ENCODE measurements at places on chromosomes 4 and X. TPM values are rescaled to one million over a fixed set of nuclear protein-coding genes. Genes with fewer than 3 reads are reported as not detected.
A peak's percentile ranks its signal among the peaks of the same experiment; 100 is the strongest.

Gene CT45A5
- polyA plus RNA-seq, result not detected

Gene PAGE3
- polyA plus RNA-seq, result not detected

Gene TMPRSS11E
- not detected for polyA plus RNA-seq

Gene SPP1
- 4.4 TPM for polyA plus RNA-seq

Gene STK32B
- 4.9 TPM for polyA plus RNA-seq

Gene FAM241A
- 6.1 TPM for polyA plus RNA-seq

Gene ARHGEF6
- 3.6 TPM for polyA plus RNA-seq

DNA sequence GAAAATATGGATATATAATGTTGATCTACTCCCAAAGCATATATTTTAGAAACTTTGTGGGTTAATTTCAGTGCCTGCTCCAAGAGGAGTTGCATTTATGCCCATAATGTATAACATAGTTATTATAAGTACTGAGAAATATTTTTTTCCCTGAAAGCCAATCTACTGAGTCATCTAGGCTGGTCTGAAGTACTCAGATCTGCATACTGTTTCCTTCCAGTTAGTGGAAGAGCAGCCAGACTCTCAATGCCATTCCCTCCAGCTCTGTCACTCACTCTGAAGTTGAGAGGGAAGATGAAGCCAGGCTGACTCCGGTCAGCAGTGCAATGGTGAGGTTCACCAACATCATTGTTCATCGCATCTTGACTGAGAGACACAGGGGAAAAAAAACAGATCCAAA is 505.1 kb downstream of the PPARGC1A start:
- DNase-seq, result no peak
- H3K27ac ChIP-seq, result no peak overlapping the region
- H3K36me3 ChIP-seq, result no peaks in the 10 kb centered on the region
- no peaks in the 10 kb centered on the region for H3K27me3 ChIP-seq
- H3K4me3 ChIP-seq, result no peak overlapping the region
- H3K4me1 ChIP-seq, result no peaks in the 10 kb centered on the region

DNA sequence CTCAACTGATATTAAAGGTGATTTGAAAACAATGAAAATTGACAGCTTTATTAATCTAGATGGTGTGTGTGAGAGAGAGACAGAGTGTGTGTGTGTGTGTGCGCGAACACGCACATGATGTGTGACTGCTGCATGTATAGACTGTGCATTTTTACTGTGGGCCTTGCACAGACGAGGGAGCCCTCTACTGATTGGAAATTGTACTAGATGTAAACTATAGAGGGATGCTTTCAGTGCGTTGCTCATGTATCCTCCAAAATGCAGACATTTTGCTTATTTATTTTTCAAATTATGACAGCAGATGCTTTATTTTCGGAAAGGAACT is 168.4 kb upstream of the GK2 start:
- DNase-seq, result peak; percentile 58
- no peak overlapping the region for H3K4me3 ChIP-seq
- H3K36me3 ChIP-seq, result no peaks in the 10 kb centered on the region
- no peaks in the 10 kb centered on the region for H3K4me1 ChIP-seq
- H3K27me3 ChIP-seq, result no peaks in the 10 kb centered on the region
- no peak overlapping the region for H3K27ac ChIP-seq

DNA sequence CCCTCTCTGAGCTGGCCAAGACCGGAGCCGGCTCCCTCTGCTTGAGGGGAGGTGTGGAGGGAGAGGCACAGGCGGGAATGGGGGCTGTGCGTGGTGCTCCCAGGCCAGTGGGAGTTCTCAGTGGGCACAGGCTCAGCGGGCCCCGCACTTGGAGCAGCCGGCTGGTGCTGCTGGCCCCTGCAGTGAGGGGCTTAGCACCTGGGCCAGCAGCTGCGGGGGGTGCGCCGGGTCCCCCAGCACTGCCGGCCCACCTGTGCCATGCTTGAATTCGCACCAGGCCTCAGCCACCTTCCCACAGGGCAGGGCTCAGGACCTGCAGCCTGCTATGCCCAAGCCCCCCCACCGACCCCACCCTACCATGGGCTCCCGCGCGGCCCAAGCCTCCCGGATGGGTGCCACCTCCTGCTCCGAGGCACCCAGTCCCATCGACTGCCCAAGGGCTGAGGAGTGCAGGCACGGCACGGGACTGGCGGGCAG is 602.5 kb downstream of the KCTD8 start:
- DNase-seq, result no peak
- no peaks in the 10 kb centered on the region for H3K4me1 ChIP-seq
- H3K27me3 ChIP-seq, result no peaks in the 10 kb centered on the region
- H3K4me3 ChIP-seq, result no peak overlapping the region
- H3K27ac ChIP-seq, result no peak overlapping the region

- peak overlapping the region; percentile 99 for H3K27ac ChIP-seq
- peak overlapping the region; percentile 95 for H3K4me3 ChIP-seq
- no peaks in the 10 kb centered on the region for H3K36me3 ChIP-seq
- H3K4me1 ChIP-seq, result peaks cover 5% of the 10 kb centered on the region
- peak; percentile 59 for DNase-seq
Observed at GRCh38 chrX:44871931-44872820, 812 bp upstream of the KDM6A start.

- no peak overlapping the region for H3K4me3 ChIP-seq
- DNase-seq, result no peak
- H3K27me3 ChIP-seq, result no peaks in the 10 kb centered on the region
- H3K4me1 ChIP-seq, result no peaks in the 10 kb centered on the region
- no peak overlapping the region for H3K27ac ChIP-seq
Observed at GRCh38 chrX:137387646-137388045, 178.3 kb upstream of the ZIC3 start.

- no peak for DNase-seq
- no peaks in the 10 kb centered on the region for H3K36me3 ChIP-seq
- H3K27ac ChIP-seq, result no peak overlapping the region
- H3K4me1 ChIP-seq, result no peaks in the 10 kb centered on the region
Observed at GRCh38 chr4:38058151-38058550, 98.0 kb downstream of the PTTG2 start.

- no peaks in the 10 kb centered on the region for H3K36me3 ChIP-seq
- H3K27ac ChIP-seq, result no peak overlapping the region
- no peak for DNase-seq
- no peaks in the 10 kb centered on the region for H3K27me3 ChIP-seq
- H3K4me3 ChIP-seq, result no peak overlapping the region
Observed at GRCh38 chr4:182866746-182867145, 50.4 kb downstream of the DCTD start.

- H3K36me3 ChIP-seq, result no peaks in the 10 kb centered on the region
- DNase-seq, result peak; percentile 90
- H3K27me3 ChIP-seq, result no peaks in the 10 kb centered on the region
- H3K27ac ChIP-seq, result peak overlapping the region; percentile 37
- H3K4me3 ChIP-seq, result 0 out of 2 replicates have a peak overlapping the region, but pooled peaks have one; percentile 20
Observed at GRCh38 chr4:143381189-143382118, 44.8 kb downstream of the GAB1 start.

DNA sequence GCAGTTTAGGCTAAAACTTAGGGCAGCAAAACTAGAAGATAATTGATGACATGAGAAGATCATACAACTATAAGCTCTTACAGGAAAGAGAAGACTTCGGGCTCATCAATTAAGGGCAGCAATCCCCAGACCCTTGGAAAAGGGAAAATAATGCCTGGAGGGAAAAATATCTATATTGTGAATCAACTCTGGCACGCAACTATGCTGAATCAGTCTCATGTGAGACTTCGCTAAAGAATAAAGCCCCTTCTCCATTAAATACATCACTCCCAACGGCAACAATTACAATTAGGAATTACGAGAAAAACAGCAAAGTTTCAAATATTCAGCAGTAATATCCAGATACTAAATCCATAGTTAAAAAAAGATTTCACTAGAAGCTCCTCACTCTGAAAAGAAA is 2016.8 kb upstream of the IGFBP7 start:
- H3K4me1 ChIP-seq, result no peaks in the 10 kb centered on the region
- H3K36me3 ChIP-seq, result no peaks in the 10 kb centered on the region
- H3K27ac ChIP-seq, result no peak overlapping the region
- DNase-seq, result no peak
- no peak overlapping the region for H3K4me3 ChIP-seq
- H3K27me3 ChIP-seq, result no peaks in the 10 kb centered on the region

- no peaks in the 10 kb centered on the region for H3K27me3 ChIP-seq
- H3K4me1 ChIP-seq, result peaks cover 13% of the 10 kb centered on the region
- H3K36me3 ChIP-seq, result no peaks in the 10 kb centered on the region
- no peak overlapping the region for H3K4me3 ChIP-seq
- no peak for DNase-seq
Observed at GRCh38 chr4:182749667-182750167, 167.5 kb downstream of the DCTD start.
